ENCODE measurements at places on chromosomes 4 and X. TPM values are rescaled to one million over a fixed set of nuclear protein-coding genes. Genes with fewer than 3 reads are reported as not detected.

Gene KLF8
- 19.1 TPM for total RNA-seq

Gene PCDH10
- 0.23 TPM for total RNA-seq

Gene CD40LG
- total RNA-seq, result not detected

Gene PPP4R3C
- not detected for total RNA-seq

Gene NDUFA1
- total RNA-seq, result 65.1 TPM

Gene UGT2B28
- total RNA-seq, result not detected

Gene PHEX
- 1.1 TPM for total RNA-seq

Gene DUSP21
- not detected for total RNA-seq

Gene S100G
- total RNA-seq, result not detected

Gene IQSEC2
- 12.4 TPM for total RNA-seq

Gene SH3D19
- total RNA-seq, result 111 TPM

Gene PLAC8
- 15.4 TPM for total RNA-seq

Gene ASB12
- total RNA-seq, result 0.54 TPM

Gene IGSF1
- total RNA-seq, result 2.3 TPM

Gene GUCY1B1
- 5.5 TPM for total RNA-seq

Gene PDZD4
- 3.1 TPM for total RNA-seq

Gene TMEM144
- 13.6 TPM for total RNA-seq

Gene CFP
- total RNA-seq, result 3.2 TPM

Gene CENPVL1
- total RNA-seq, result not detected

Gene GLOD5
- total RNA-seq, result not detected

Gene ENAM
- total RNA-seq, result not detected

Gene TRIM75
- not detected for total RNA-seq

Gene NHS
- 6.7 TPM for total RNA-seq

Gene TMEM156
- total RNA-seq, result 0.36 TPM

Gene SGMS2
- total RNA-seq, result 2.1 TPM

Gene BGN
- 54.2 TPM for total RNA-seq

Gene ZNF674
- total RNA-seq, result 11.5 TPM

Gene DCK
- 11.0 TPM for total RNA-seq
